ENCODE measurements at places on chromosomes 3 and 15.

DNA sequence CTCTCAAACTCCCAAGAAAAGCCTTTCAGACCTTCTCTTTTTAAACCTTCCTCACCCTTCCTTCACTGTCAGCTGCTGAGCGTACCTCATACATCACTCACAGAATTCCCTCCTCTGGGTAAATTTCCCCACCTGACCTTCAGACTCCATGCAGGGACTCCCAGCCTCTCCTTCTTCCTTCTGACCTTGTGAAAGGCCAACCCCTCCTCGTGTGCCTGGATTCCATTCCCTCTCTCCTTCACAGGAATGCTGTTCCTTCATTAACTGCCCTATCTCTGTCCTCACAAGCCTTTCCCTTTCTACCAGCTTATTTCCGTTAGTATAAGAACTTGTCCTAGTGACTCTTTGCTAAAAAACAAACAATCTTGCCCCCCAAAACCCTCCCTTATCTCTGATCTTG lies 69.7 kb upstream of the MME start:
- no peak for DNase-seq

DNA sequence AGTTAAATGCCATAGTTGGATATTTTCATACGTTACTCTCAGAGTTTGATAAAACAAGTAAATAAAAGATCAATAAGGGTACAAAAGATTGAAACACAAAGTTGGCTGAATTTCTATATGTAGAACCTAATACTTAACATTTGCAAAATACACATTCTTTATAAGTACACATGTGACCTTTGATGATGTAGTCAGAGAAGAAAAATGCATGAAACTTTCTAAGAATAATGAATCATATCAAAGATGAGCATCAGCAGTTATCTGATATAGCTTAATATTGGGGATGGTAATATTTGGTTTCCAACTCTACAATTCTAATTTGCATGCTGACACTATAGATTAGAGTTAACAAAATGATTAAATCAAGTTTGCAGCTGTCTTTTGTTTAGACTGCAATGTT lies 188.0 kb upstream of the TGFBR2 start:
- DNase-seq, result no peak

DNA sequence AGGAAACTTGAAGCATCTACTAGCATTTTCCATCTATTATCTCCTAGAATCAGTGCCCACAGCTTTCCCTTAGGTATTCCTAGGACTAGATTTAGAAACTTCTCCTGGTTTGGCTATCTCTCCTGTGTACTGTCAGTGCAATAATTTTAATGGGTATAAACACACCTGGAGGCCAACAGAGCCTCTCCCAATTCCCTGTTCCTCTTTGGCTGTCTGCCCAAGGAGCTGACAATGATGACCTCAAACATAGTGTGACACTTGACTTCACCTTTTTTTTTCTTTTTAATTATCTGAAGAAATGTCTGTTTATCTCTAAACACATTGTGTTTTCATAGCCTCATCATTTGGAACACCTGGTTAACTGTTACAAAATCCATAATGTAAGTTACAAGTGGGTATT lies 754.5 kb upstream of the ALCAM start:
- no peak for DNase-seq

GRCh38 chr3:24756101-24756888 lies 261.6 kb upstream of the THRB start:
- DNase-seq, result no peak

- DNase-seq, result no peak
Observed at GRCh38 chr3:134769287-134769868, 25.7 kb upstream of the EPHB1 start.

DNA sequence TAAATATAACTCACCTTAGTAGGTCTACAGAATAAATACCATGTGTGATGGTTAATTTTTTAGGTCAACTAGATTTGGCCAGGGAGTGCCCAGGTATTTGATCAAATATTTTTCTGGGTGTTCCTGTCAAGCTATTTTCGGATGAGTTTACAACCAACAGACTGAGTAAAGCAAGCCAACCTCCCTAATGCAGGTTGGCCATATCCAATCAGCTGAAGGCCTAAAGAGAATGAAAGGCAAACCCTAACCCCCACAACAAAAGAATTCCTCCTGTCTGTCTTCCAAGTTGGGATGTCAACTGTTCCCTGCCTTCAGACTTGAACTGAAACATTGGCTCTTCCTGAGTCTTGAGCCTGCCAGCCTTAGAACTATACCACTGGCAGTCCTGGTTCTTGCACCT lies 28.6 kb downstream of the TASOR start:
- DNase-seq, result no peak

GRCh38 chr15:56367156-56367555 lies 1.9 kb downstream of the TEX9 start:
- no peak for DNase-seq

- DNase-seq, result no peak
Observed at GRCh38 chr3:16865335-16865734, 19.4 kb upstream of the PLCL2 start.

GRCh38 chr3:110070161-110070916 lies 733.0 kb upstream of the DPPA4 start:
- DNase-seq, result no peak

DNA sequence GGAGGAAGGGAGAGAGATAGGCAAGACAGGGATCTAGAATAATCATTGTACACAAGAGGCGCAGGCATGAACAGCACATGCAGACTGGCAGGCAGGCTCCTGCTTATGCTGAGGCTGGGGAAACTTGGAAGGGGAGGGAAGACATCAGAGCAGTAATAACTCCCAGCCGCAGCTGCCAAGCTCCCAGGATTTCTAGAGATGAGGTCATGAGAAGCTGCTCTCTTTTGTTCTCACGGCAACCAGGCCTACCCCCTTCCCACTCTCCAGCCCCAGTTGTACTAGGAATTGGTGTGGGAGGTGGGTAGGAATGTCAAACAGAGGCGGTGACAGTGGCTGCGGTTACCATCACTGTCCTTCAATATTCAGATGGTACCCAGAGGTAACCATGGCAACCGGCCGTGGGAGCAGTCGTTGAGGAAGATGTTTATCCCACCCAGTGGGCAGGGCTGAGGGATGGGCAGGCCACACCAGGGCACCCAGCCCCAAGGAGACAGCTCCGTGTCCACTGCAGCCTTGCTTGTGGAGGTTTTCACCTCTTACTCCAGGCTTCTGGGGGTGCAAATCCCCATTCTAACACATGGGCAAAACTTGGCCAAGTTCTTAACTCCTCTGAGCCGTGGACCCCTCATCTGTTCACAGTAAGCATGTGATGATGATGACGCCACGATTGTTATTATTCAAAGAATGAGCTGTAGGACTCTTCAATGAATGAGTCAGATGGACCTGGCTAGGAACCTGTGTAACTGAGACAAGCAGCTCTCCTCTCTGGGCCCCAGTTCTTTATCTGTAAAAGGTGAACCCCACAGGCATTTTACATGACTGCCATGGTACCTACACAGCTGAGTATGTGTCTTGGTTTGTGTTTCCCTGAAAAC lies 360.8 kb upstream of the PROK2 start:
- DNase-seq, result no peak

DNA sequence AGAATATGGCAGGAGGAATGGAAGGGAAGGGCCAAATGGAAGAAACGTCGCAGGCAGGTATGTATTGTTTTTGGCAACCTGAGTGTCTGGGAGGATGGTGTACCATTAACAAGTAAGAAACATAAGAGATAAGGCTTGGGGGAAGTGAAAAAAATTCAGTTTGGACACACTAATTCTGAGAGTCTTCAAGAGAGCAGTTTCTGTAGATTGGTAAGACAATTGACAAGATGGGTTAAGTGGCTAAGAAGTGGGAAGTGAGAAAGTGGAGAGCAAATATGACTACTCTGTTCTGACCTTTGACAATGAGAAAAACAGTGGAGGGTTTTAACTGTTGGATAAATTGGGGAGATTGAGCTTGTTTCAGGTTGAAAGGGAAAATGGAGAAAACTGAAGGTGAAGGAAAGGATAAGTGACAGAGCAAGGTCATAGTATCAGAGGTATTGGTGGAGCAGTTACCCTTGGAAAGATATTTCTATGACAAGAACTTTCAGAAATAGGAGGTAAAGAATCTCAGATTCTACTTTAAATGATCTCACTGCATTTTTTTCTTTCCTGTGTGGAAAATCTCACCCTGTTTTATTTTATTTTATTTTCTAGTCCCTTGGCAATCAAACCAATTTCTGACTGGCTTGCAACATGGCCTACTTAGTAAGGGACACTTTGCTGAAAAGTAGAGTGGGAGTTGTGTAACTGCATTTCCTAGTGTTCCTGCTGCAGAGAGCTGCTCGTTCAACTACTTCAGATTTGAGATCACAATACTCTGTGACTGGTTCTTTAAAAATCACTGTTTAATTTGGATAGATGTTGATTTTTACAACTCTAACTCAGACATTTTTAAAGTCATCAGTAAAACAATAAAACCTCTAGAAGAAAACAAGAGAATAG lies 23.1 kb upstream of the GABPB1 start:
- no peak for DNase-seq

DNA sequence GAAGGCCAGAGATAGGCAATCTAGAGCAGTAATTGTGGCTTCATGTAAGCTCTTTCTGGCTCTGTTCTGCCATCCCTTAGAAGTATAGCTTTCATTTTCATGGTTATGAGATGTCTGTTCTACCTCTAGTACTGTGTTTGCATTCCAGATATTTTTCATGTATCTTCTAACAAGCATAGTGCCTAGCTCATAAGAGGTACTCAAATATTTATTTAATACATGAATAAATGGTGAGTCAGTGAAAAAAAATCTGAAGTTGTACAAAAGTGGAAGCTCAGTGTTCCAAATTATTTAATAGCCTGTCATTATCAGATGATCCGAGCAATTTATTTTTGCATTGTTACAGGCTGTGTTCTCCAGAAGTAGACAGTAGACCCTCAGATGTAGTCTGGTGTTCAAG lies 64.3 kb downstream of the OXSM start:
- DNase-seq, result no peak

DNA sequence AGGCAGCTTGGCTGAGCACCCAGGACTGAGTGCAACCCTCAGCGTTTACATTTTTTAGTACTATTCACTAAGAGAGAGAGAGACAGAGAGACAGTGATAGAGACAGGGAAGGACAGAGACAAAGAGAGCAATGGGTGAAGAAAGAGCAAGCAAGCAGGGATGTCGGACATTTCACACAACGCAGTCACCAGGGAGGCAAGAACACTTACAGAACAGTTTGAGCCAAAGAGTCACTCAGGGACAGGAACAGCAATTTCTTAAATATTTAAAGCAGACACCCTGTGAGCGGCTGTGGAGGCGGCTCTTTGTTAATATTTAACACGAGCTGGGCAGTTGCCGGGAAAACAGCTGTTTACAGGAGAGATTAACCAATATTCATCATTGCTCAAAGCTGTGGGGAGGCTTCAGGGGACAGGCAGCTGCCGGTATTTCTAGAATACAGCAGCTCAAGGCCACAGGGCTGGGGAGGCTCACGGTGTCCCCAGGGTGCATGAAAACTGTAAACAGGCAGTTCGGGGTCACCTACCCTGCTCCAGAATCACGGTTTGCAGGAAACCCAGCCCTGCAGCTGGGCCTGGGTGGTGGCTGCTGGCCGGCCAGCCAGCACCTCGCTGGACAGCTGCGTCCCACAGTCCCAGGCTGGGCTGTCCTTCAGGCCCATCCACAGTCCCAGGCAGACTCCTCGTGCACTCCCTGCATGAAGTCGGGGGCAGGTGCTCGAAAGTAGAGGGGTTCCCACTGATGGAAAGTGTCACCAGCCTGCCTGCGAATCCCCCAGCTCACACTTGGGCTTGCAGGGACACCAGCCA lies 38.8 kb upstream of the PCSK6 start:
- no peak for DNase-seq

DNA sequence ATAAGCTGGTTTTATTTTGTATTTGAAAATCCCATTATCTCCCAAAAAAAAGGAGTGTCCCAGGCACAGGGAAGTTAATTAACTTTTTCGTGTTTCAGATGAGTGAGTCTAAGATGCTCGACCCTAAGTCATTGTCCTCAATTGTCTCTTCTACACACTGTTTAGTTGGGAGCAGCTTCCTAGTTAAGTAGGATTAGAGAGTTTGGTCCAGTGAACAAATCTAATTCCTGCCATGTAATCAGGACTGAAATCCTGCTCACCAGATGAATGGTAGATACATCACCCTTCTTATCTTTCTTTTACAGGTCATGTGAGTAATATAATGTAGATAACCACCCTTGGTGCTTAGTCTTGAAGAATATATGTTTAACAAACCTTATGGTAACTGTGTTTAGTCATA lies 228.9 kb upstream of the MANF start:
- DNase-seq, result no peak

- no peak for DNase-seq
Observed at GRCh38 chr15:63391669-63392360, 10.2 kb upstream of the CA12 start.

DNA sequence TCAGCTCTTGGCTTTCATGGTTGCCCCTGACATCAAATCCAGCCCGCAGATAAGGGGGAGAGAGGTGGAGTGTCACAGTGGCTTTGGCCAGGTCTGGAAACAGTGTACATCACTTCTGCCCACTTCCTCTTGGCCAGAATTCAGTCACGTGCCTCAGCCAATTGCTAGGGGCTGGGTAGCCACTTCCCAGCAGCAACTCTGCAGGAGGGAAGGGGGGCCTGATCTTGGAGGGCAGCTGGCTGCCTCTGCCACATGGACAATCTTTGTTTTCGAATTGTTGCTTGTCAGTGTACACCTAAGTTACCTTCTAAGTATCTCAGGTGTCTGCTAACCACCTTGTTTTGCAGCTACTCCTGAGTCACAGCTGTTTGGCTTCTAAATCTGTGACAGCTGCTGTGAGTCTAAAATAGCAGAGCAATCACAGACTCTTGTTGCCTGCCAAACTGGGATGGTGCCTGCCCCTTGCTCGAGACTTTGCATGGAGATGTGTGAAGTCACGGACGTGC lies 41.0 kb upstream of the LIMD1 start:
- no peak for DNase-seq

DNA sequence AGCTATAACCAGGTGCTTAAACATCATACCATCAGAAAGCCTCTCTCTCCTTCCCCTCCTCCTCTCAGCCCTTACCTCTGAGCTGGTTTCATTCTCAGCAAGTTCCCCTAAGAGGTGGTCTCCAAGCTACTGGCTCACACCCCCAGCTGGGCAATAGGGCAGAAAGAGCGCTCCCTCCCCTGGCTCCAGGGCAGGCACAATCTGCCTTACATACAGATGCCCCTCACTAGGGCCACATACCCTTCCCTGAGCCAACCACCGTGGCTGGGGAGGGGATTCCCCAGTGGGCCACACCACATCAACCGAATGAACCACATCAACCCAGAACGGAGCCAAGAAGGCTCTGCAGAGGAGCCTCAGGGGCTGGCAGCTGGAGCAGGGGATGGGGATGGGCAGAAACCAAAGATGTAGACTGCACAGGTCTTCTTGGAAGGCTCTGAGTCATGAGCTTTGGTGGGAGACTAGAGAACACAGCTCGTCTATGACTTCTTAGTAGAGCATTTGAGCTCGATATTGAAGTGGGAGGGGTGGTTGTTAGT lies 4.6 kb upstream of the FBLN2 start:
- DNase-seq, result no peak

All from H1 (cell line).